ENCODE measurements at places on chromosomes 4 and X.

DNA sequence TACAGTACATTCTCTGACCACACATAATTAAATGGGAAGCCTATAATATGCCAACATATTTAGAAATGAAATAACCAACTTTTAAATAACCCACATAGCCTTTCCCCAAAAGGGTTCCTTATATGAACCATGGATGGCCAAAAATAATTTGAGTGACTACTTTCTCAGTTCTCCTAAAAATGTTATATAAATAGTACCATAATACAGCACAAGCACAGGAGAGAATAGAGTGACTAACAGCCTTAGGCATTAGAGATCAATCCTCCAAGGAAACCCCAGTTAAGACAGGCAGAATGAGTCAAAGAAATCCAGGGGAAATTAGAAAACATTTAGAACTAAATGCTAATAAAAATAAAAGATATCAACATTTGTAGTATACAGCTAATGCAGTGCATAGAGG, 50.2 kb downstream of the ANKRD17 start:
- DNase-seq = no peak

DNA sequence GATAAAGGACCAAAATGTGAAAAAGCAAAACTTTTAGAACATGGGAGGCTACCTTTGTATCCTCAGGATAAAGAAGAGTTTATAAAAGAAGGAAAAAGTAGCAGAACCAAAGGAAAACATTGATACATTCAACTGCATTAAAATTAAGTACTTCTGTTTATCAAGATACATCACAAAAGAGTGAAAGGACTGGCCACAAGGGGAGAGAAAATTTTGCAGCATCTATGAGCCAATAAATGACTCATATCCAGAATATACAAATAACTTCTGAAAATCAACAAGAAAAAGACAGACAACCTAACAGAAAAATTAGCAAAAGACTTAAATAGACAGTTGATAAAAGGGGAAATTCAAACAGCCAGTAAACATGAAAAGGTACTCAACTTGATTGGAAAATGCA, 177.1 kb downstream of the RBMX2 start:
- no peak for DNase-seq

GRCh38 chr4:648579-649292, 23.4 kb downstream of the PDE6B start:
- no peak for DNase-seq

DNA sequence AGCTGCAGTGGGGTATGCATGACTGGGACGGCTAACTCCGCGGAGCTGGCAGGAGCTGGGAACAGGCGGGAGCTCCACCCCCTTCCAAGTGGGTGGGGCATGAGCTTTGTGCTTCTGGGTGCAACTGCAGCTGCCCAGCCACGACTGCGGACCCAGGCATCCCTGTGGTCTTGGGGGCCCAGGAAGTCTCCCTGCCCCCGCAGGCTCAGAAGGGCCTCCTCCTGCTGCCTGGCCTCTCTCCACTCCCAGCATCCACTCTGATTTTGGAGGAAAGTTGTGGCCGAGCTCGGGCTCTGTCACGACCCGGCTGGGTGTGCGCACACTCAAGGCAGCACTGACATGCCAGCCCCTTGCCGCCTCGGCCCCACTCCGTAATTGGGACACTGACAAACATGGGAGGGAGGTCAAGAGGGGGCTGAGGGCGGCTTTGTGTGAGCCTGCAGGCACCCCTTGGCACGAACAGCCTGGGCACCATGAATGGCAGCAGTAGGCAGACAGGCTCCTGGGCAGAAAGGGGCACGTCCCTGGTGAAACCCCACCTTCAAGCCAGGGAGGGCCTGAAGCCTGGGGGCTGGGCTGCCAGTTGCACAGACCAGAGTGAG, 822.6 kb downstream of the GLUD2 start:
- DNase-seq = no peak

DNA sequence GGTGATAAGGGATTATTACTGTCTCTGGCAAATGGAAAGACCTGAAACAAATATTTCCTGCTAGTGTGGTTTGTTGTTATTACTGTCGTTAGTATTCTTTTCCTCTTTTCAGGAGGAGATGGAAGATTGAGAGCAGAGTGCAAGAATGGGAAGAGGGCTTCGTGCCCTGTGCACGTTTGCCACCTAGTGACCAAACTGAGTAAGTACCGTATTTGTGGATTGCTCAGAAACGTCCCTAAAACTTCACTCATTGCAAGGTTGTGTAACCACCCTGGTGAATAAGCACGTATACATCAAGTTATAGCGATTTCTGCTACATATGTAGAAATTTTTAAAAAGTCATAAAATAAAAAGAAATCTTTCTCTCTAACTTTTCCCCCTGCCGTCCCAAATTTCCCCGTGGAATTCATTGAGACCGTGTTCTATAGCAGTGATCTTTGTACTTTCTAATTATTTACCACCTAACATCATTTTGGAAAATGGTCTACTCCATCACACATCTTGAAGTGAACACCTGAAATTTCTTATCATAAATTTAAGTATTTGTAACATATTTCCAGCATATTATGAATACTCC, 24.3 kb downstream of the LINC00632 start:
- DNase-seq = no peak

- DNase-seq = no peak
These were observed 1522.8 kb upstream of the PABPC4L start for GRCh38 chr4:135724421-135724820.

GRCh38 chr4:185190306-185190856, 13.4 kb downstream of the CFAP97 start:
- DNase-seq = no peak

- no peak for DNase-seq
These were observed 188.4 kb upstream of the ANK2 start for GRCh38 chr4:112860830-112861690.

DNA sequence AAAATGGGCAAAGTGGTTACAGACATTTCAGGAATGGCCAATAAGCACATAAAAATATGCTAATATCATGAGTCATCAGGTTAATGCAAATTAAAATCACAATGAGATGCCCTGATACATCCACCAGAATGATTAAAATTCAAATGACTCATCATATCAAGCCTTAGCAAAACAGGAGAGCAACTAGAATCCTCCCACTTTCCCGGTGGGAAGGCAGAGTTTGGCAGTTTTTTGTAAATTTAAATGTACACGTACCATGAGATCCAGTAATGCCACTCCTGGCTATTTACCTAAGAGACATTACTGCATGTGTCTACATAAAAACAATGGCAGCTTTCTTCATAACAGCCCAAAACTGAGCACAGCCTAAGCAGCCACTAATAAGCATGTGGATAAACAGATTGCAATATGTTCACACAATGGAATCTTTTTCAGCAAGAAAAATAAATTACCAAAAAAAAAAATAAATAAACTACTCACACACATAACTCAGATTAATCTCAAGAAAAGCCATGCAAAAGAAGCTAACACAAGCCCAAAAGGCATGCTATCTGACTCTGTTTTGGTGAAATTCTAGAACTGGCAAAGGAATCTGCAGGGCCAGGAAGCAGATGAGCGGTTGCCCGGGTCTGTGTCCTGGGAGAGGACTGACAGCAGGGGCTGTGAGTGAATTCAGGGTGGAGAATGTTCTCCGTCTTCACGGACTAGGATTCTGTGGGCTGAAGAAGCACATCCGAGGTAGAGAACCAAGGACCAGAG, 48.8 kb downstream of the AFAP1 start:
- DNase-seq = no peak

GRCh38 chr4:87007528-87008446, 73.0 kb downstream of the AFF1 start:
- no peak for DNase-seq

- no peak for DNase-seq
These were observed 161.4 kb upstream of the MAD2L1 start for GRCh38 chr4:120228086-120228485.

- no peak for DNase-seq
These were observed 930.9 kb downstream of the ADGRL3 start for GRCh38 chr4:62131049-62131448.

- DNase-seq = no peak
These were observed 73.3 kb downstream of the LIMCH1 start for GRCh38 chr4:41611124-41611838.

GRCh38 chr4:16171831-16172230, 54.4 kb downstream of the TAPT1 start:
- no peak for DNase-seq

- no peak for DNase-seq
These were observed 49.1 kb downstream of the DHRSX start for GRCh38 chrX:2451501-2452316.

DNA sequence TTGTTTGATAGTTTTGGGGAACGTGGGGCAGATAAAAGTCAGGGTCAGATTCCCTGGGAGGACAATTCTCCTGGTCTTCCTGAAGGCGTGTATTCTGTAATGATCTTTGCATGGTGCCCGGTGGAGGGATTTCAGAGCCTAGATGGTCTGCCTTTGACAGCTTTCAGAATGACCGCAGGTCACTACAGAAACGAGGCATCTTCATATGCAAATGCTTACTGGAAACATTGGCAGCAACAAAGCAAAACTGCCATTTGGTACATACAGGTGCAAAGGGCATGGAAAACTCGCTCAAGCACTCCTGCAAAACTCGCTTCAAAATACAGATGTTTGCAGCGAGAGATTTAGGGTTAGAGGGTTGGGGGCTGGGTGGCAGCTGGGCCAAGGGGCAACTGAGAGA, 8.8 kb downstream of the C4orf50 start:
- DNase-seq = no peak

GRCh38 chr4:74228691-74229640, 71.0 kb downstream of the MTHFD2L start:
- DNase-seq = no peak

DNA sequence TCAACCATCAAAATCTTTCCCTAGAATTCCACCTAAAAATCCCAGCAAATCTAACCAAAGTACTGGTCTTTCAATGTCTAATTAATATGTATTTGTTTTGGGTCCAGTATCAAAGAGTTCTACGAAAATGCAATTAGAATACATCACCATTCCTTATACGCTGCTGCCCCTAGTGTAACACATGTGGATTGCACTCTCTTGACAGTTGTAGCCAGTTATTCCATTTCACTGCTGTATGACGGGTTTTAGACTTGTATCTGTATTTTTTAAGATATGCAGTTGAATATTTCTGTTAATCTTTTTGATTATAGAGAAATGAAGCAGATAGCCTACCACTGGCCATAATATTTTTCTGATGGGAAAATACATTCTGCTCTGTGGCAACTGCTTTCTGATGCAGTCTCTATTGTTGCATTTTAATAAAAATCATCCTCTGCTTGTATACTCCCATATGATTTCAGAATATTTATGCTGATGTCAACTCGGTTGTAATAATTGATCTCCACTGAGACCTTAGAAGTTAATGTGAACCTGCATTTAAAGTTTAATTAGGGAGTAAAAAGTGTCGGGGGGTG, 17.1 kb upstream of the PAGE2B start:
- no peak for DNase-seq

GRCh38 chr4:102606261-102606660, 105.1 kb downstream of the NFKB1 start:
- no peak for DNase-seq

DNA sequence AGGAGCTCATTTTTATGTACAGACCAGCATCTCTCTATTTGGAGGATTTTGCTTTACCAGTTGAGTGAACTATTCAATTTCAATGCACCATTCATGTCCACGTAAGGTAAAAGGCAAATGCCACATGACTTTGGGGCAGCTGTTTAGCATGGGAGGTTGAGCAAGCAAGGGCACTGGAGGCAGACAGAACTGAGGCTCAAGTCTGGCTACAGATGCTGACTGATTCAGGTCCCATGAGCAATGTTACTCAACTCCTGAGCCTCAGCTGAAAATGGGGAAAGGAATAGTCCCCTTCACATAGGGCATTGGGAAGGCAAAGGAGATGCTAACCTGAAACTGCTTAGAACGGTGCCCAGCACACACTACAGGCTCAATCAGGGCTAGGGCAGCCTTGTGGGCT, 93.0 kb upstream of the MTM1 start:
- DNase-seq = no peak

GRCh38 chrX:106899276-106899675, 3.9 kb downstream of the RIPPLY1 start:
- no peak for DNase-seq

GRCh38 chrX:19195243-19195610, 73.0 kb upstream of the ADGRG2 start:
- DNase-seq = no peak

- no peak for DNase-seq
These were observed 148.0 kb upstream of the STX18 start for GRCh38 chr4:4689694-4690440.

GRCh38 chr4:23890369-23891063, 669 bp upstream of the PPARGC1A start:
- DNase-seq = no peak

DNA sequence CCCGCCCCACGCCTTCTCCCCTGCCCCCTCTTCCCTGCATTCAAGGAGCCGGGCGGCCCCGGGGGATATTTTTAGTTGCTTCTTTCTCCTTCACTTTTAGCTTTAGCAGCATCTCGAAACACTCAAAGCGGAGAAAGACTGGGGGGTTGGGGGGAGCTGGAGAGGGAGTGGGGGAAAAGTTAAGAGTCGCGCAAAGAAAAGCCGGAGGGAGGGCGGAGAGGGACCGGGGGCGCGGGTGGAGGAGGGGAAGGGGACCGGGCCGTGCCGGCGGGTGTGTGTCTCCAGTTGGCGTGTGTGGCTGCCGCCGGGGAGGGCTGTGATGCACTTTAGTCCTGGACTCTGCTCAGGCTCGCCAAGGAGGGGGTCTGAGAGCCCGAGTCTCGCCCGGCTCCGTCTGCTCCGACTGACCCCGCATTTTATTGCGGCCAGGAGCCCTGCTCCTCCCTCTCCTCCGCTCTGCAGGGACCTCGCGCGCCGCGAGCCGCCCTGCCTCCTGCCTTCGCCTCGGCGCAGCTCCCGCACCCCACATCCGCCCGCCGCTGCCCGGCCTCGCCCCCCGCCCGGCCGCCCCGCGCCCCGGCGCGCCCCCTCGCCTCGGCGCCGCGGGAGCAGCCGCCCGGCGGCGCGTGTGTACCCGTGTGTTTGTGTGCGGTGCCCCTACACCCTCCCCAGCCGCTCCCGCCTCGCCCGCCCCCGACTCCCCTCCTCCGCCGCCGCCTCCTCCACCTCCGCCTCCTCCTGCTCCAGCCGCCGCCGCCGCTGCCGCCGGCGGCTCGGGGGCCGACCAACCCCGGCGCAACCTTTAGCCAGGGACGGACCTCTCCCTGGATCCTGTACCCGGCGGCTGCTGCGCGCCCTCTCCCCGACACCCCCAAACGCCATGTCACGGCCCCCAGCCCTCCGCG, 1.4 kb downstream of the ZNF827 start:
- DNase-seq = peak; percentile 11

GRCh38 chrX:39654183-39654925, 443.4 kb downstream of the BCOR start:
- DNase-seq = no peak

DNA sequence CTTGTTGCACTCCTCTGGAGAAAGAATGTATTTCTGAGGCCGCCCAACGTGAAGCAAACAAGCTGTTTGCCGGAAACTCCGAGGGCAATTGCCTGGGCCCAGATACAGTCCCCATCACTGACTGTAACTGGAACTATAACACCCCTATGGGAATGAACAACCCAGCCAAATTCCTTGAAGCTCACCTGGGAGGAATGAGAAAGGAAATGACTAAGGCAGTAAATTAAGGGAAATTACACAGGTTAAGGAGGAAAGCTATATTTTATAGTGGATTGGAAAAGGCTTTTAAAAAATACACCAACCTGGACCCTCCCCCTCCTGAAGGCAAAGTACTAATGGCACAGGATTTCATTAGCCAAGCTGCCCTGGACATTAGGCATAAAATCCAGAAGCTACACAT, 11.7 kb upstream of the HERC5 start:
- no peak for DNase-seq

- no peak for DNase-seq
These were observed 670.1 kb upstream of the LCORL start for GRCh38 chr4:18691431-18692200.

- DNase-seq = no peak
These were observed 119.7 kb downstream of the NFKB1 start for GRCh38 chr4:102620697-102621497.

- DNase-seq = no peak
These were observed 66.7 kb downstream of the COQ2 start for GRCh38 chr4:83217721-83218522.

Data from cortex of kidney (tissue), 1 donor.